ENCODE measurements at places on chromosomes 16 and 17.

DNA sequence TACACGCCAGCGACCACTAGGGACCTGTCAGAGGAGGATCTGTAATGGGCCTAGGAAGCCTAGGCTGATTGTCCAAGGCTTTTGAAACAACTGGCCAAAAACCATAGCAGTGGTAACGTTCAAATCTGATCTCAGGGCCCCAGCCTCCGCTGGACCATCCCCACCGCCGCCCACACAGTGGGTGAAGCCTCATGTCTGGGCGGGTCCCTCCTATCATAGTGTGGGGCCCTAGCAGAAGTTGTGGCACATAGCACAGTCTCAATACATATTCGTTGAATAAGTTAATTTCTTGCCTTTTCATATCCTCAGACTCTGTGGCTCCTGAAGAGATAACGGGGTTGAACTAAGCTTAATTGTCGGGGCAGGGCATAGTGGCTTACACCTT is 818 bp downstream of the DPH1 start:
- DNase-seq, result no peak

- DNase-seq, result no peak
Observed at GRCh38 chr16:88966986-88967829, 9.8 kb downstream of the CBFA2T3 start.

DNA sequence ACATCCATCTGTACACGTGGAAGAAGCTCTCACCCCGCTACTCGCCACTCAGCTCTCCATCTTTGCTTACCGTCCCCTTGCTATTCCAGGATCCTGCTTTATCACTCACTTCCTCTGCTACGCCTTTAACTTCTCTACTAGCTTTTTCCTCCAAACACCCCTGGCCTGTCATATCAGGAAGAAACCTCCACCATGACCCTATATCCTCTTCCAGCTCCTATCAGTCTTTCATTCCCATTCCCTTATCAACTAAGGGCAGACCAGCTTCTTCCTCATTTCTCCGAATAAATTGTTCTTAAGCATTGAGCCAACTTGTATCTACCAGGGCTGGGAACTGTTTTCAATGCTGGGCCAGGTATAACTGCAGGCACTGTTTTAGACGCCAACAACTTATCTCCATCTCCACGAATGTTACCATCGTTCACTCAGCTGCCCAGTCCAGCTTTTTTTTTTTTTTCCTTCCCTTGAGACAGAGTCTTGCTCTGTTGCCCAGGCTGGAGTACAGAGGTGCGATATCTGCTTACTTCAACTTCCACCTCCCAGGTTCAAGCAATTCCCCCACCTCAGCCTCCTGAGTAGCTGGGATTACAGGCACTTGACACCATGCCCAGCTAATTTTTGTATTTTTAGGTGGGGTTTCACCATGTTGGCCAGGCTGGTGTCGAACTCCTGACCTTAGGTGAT is 4.3 kb downstream of the IQCK start:
- DNase-seq, result no peak

DNA sequence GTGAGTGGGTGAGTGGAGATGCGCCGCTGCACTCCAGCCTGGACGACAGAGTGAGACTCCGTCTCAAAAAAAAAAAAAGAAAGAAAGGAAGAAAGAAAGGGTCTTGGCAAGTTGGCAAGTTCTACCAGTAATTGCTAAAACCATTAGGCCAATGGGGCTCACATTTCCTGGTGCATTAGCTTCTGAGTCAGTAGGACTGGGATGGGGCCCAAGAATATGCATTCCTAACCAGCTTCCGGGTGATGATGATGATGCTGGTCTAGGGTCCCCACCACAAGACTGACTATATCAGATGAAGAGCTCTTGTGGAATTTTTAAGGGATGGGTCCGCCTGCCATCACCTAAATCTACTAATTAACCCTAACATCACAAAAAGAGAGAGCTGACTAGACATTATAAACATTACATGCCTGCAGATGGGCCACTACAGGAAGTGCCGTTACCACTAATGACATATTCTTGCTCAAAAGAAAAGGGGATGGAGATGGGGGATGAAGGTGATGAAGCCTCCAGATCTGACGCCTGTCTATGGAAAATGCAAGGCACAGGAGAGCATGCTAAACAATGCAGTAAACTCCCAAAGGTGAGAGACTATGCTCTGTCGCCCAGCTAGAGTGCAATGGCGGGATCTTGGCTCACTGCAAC is 13.1 kb downstream of the MYH11 start:
- DNase-seq, result no peak

- no peak for DNase-seq
Observed at GRCh38 chr16:58111302-58111627, 17.9 kb downstream of the CFAP20 start.

- no peak for DNase-seq
Observed at GRCh38 chr17:68704871-68705713, 103.9 kb upstream of the FAM20A start.

DNA sequence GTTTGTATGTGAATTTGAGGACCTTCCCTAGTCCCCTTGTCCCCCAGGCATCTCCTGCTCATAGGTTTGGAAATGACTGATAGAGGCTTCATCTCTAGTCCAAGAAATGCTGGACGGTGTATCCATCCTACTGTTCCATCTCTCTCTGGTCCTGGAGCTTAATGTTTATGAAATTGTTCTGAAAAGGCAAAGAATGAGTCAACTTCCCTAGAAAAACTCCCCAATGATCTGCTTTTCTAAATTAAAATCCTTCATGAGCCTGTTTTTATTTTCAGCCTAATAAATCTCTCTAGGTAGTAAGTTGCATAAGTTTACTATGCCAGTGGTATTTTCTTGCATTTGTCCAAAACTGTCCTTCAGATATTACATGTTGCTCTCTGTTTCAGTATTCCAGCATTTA is 2.1 kb upstream of the IGSF6 start:
- DNase-seq, result no peak

GRCh38 chr16:20636671-20637070 is 60.5 kb upstream of the ACSM2B start:
- DNase-seq, result no peak

DNA sequence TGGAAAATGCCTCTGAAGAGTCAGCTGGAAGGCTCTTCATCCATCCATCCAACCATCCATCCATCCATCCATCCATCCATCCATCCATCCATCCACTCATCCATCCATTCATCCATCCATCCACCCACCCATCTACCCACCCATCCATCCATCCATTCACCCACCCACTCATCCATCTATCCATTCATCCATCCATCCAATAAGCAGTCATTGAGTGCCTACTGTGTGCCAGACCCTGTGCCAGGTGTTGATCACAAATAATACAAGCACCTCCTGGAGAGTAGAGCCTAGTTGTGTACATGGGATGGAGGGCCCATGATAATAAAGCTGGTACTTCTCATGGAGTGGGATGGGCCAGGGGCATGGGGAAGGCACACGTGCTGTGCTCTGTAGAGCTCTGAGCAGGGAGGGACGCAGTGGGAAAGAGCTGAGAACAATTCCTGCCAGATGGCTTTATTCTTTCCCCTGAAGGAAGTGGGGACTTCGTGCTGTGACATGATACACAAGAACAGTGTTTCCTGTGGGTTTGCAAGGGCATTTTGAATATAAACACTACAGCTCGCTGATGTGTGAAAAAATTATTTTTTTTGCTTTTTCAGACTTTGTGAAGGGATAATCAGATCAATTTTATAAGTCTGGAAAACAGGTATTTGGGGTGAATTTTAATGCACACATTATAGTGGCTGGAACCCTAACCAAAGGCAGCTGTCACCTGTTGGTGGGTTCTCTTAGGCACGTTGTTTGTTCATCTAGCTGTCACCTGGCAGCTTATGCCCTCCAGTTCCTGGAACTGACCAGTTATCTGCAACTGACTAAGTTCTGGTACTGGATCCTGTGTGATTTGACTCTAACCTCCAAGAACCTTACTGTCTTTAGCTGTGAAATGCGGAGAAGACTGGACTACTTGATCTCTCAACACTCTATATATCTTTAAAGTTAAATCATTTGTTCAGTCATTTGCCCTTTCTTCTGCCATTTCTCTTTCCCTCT is 61.3 kb downstream of the PRKCB start:
- DNase-seq, result no peak

All from GF-D8 (cell line).